ENCODE measurements at places on chromosomes 2 and 18.
A peak's percentile ranks its signal among the peaks of the same experiment; 100 is the strongest.

DNA sequence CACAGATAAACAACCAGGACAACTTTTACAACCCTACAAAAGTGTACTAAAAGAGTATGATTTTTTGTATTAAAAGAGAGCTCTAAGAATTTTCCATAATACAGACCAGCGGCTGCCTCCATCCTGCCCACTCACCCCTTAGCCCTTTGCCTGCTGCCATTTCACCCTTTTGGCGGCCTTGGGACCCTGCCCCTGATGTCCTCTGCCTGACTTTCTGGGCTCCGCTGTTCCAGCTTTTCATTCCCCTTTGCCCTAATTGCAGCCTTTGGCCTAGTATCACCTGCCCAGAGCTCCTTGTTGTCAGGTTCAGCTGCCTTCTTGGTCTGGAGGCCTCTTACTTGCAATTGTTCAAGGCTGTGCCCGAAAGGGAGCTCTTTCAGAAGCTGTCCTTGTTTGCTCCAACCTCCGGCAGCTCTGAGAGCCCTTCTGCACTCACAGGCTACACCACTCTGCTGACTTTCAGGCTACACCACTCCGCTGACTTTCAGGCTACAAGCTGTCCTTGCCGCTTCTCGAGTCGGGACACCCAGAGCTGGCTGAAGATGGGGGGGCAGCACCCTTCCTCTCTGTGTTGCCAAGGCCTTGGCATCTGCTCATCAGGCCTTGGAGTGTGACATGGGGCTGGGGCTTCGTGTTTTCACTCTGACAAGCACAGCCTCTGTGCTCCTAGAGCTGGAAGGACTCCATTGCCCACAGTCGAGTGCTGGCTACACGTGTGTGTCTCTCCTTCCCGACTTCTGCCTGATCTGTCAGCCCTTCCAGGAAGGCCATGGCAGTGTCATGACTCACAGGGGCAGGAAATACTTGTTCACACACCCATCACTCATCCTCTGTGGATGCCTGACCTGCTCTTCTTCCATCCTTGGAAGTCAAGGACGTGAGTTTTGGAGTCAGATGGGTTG is 43.1 kb upstream of the HDAC4 start:
- DNase-seq = no peak

DNA sequence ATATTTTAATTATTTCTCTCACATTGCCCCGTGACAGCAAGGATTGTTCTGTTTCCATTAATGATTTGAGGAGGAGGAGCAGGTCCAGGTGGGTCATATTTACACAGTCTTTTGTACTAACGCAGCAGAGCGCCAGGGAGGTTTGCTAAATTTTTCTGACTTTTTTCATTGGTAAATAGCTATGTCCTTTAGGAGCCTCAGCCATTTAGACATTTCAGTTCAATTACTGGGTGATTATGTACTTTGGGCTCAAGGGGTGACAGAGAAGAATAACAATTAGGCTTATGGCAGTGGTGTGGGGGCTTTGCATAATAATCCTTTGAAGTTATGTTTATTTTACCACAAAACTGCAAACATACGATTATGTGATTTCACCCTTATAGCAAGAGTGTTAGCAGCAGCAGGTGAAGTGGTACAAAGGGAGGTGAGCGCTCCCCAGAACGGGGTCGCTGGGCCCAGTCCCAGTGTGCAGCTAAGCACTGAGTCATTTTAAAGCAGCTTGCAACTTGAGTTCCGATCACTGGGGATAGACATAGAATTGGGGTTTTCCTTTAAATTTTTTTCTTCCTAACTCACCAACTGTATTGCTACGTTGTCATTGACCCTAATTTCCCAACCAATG is 80.3 kb downstream of the TSHZ1 start:
- no peak for DNase-seq

GRCh38 chr2:122528061-122528460 is 772.6 kb downstream of the TSN start:
- no peak for DNase-seq

- DNase-seq = no peak
Measured at GRCh38 chr2:202758604-202759003, 113.0 kb downstream of the ICA1L start.

GRCh38 chr2:9991829-9992273 is 40.4 kb downstream of the GRHL1 start:
- DNase-seq = no peak

- no peak for DNase-seq
Measured at GRCh38 chr18:48336332-48336731, 72.9 kb downstream of the ZBTB7C start.

GRCh38 chr2:240433973-240434727 is 1.3 kb upstream of the GPC1 start:
- DNase-seq = peak; percentile 6
